Mesothelial cell of epicardium (in vitro differentiated cells): ENCODE measurements at places on chromosomes 3 and 15.

DNA sequence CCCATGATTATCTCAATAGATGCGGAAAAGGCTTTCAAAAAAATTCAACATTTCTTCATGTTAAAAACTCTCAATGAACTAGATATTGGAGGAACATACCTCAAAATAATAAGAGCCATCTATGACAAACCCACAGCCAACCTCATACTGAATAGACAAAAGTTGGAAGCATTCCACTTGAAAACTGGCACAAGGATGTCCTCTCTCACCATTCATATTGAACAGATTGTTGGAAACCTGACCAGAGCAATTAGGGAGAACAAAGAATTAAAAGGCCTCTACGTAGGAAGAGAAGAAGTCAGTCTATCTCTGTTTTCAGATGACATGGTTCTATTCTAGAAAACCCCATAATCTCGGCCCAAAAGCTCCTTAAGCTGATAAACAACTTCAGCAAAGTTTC is 274.5 kb upstream of the MANF start:
- DNase-seq: no peak

GRCh38 chr15:79656151-79657000 is 224.2 kb downstream of the MINAR1 start:
- DNase-seq: no peak

DNA sequence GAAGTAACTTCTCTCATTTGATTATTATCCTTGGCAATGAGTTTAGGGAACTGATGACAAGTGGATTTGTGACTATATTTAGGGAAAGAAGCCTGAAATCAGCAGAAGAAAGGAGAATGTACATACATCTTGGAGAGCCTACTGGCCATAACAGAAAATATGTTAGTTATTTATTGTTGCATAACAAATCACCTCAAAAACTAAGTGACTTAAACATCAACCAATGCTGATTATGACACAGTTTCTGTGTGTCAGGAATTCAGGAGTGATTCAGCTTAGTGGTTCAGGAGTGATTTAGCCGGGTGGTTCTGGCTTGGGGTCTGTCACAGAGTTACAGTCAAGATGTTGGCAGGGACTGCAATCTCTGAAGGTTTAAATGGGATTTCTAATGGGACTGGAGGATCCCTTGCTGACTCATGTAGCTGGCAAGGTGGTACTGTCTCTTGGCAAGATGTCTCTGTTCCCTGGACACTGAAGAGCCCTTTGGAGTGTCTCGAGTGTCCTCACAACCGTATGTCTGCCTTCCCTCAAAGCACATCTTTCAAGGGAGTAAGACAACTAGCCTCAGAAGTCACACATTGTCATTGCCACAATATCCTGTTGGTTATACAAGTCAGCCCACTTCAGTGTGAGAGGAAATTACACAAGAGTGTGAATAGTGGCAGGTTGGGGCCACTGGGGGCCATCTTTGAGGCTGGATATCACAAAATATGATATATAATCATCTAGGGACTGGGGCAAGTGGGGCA is 248.9 kb downstream of the SV2B start:
- DNase-seq: no peak

DNA sequence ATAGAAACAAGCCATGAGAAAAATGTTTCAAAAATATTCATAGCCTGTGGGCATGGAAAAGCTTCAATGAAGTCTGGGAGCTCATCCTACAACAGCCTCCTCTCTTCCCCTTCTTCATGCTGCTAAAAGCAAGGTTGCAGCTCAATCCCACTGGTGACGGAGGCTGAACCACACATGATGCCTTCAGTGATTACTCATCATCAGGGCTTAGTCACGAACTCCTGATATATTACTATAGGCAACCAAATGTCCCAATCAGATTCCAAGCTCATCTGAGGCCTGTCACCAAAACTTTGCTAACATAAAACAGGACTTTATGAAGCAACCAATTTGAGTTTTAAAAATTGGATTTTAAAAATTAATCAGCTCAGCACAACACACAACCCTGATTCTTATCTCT is 24.0 kb upstream of the SLC24A5 start:
- no peak for DNase-seq

GRCh38 chr15:38647683-38648082 is 83.1 kb upstream of the RASGRP1 start:
- no peak for DNase-seq

DNA sequence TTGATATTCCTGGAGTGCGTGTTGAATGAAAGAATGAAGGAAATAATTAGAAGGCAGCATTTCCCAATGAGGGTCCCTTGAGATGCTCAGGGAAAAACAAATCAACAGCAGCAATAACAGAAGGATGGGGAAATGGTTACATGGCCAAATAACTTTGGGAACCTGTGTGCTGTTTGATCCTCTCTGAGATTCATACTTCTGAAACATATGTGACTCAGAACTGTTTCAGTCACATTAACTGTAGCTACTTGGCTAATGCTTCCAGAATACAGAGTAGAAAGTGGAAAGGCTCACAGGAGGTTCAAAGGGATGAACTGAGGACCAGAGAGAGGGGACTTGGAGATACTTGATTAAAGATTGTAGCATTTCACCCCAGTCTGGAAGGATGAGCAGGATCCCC is 258.2 kb downstream of the SLCO3A1 start:
- no peak for DNase-seq

GRCh38 chr15:49045751-49046219 is 461 bp downstream of the SECISBP2L start:
- DNase-seq: no peak

DNA sequence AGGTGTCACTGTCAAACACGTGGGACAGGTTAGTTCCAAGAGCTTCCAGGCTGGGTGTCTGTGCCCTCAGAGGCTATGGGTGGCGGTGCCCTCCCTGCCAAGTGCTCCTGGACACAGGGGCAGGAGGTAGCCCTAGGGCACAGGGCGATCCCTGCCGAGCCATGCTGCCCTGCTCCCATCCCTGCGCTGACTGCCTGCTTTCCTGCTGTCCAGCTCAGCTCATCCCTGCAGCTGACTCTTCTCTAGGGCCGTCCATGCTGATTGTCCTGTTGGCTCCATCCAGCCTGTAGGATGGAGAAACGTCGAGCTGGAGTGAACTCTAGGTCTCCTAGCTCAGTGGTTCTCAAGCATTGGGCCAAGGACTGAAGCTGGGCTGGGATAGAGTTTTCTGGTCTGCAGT is 3.7 kb downstream of the PDIA5 start:
- no peak for DNase-seq

DNA sequence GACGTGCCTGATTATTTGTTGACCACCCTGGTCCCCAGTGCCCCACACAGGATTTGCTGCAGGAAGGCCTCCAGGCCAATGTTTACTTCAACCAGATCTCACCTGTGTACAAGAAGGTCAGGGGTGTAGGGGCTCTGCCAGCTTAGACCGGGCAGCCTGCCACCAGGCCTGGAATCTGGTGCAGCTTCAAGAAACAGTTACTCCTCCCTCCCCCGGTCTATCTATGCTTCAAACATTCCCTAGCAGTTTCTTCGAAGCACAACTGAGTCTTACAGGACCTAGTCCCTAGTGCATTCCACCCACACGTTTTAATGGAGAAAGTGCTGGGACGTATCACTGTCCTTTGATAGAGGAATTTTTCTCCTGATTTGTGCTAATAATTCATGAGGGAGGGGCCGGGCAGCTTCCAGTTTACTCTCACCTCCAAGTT is 8.0 kb downstream of the SH3BP5 start:
- no peak for DNase-seq

- DNase-seq: no peak
These were observed 496.3 kb upstream of the CNTN3 start for GRCh38 chr3:75110741-75111140.

- DNase-seq: no peak
These were observed 200.1 kb upstream of the KBTBD8 start for GRCh38 chr3:66797889-66798560.

GRCh38 chr3:109643590-109643989 is 306.2 kb upstream of the DPPA4 start:
- no peak for DNase-seq

- DNase-seq: no peak
These were observed 62.7 kb downstream of the EOMES start for GRCh38 chr3:27659279-27660021.

DNA sequence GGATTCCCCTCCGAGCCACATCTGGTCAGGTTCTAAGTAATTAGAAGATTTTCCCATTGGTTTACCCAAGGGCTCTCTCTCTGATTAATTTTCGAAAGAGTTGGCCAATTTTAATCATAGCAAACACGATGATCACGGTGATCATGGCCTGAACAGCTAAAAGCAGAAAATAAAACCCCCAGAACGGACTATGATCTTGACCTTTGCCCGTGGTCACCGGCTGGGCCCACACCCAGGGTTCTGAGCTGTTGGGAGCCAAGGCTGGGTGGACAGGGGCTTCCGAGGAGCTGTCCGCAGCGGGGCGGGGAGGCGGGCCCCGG is 2.6 kb downstream of the GP5 start:
- DNase-seq: no peak
